ENCODE measurements at places on chromosomes 5 and 9.

DNA sequence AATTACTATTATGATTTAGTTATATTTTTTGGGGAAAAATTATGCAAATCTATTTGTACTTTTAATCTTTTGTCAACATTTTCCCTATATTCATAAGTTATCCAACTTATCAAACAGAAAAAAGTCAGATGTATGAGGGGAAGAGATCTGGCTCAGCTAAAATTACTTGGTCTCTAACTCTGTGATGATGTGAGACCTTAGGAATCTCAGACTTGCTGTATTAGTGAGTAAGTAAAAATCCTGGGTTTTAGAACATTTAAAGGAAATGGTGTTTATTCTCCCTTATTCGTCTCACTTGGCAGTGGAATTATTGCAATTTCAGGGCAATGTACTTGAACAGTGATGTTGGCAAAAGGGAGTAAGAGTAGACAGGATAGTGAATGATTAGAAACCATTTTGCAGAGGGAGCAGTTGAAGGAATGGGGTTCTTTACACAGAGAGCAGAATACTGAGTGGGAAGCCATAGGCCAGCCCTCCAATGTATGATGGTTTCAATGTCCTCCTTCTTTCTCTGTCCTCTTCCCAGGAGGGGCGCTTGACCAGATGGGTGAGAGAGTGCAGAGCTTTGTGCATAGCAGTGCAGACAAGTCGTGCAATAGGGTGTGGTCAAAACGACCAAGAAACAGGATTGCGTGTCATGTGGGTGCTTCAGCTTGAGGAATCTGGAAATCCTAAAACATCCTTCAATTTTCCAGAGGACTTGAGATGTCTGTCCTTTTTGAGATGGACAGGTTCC is 91.7 kb downstream of the TENT4A start:
- DNase-seq, result no peak

GRCh38 chr9:129665814-129666520 is 520 bp downstream of the PRRX2 start:
- no peak for DNase-seq

- DNase-seq, result no peak
Measured at GRCh38 chr5:67520161-67520908, 323.7 kb upstream of the CD180 start.

- DNase-seq, result no peak
Measured at GRCh38 chr5:170907758-170908157, 45.9 kb downstream of the RANBP17 start.

GRCh38 chr5:127804886-127805426 is 101.8 kb downstream of the CCDC192 start:
- DNase-seq, result no peak

DNA sequence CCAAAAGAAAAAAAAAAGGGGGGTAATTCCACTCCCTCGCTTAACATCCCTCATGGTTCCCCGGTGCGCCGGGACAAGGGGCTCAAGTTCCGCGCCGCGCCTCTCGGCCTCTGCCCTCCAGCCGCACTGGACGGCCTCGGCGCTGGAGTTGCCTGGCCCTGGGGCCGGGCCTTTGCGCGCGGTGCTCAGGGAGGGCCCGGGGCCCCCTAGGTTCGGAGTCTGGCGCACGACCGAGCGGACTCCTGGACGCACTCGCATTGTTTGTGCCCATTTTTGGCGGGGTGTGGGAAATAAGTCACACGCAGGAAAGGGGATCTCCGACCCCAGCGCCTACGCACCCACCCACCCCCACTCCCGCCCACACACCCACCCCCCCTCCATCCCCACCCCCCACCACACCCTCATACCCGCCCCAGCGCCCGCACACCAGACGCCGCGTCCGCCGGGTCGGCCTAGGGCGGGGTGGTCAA is 381 bp downstream of the MED22 start:
- no peak for DNase-seq

Data from stimulated activated CD4-positive, alpha-beta T cell treated with anti-CD3 and anti-CD28 coated beads, TNF-alpha, amount 100 ng/mL, for 24 hours (primary cell).